ENCODE measurements at places on chromosomes 6 and 20. TPM values are rescaled to one million over a fixed set of nuclear protein-coding genes. Genes with fewer than 3 reads are reported as not detected.

Gene DSE
- 32.7 TPM for total RNA-seq

Gene PRSS35
- total RNA-seq: not detected

Gene KCNK5
- 5.1 TPM for total RNA-seq

Gene SLC17A9
- 0.76 TPM for total RNA-seq

Gene DEFB132
- not detected for total RNA-seq

Gene CLPSL1
- total RNA-seq: not detected

Gene EPPIN
- not detected for total RNA-seq

Gene ZC3H12D
- 0.36 TPM for total RNA-seq

Gene FOXC1
- total RNA-seq: 6.5 TPM

Gene MDFI
- 47.1 TPM for total RNA-seq

Gene POU5F1
- 0.40 TPM for total RNA-seq

Gene BMP7
- 34.2 TPM for total RNA-seq

Gene C20orf96
- total RNA-seq: 2.0 TPM

Gene MOG
- not detected for total RNA-seq
